Right lobe of liver (tissue), 6 donors: ENCODE measurements at places on chromosomes 12 and 14.
A peak's percentile ranks its signal among the peaks of the same experiment; 100 is the strongest.

DNA sequence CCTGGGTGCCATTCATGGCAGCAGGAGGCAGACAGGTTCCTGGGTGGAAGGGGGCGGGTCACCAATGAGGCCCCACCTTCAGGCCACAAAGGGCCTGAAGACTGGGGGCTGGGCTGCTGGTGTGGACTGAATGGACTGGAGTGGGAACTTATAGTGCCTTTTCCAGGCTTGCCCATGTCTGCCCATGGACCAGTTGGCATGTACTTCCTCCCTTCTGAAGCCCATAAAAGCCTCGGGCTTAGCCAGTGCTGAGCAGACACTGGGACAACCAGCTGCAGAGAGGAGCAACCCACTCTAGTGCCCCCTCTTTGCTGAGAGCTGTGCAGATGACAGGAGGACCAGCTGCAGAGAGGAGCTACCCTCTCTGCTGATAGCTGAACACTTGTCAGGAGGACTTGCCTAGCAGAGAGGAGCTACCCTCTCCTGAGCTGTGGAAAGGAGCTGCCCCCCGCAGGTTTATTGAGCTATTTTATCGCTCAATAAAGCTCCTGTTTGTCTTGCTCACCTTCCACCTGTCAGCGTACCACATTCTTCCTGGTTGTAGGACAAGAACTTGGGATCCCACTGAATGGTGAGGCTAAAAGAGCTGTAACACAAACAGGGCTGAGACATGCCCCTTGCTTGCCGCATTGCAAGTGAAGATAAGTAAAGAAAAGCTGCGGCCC is 34.0 kb downstream of the APAF1 start:
- no peak for DNase-seq

- DNase-seq: no peak
Measured at GRCh38 chr12:127628645-127629044, 638.3 kb upstream of the TMEM132C start.

- peak; percentile 71 for DNase-seq
Measured at GRCh38 chr12:52217223-52217622, 15.8 kb upstream of the KRT7 start.

DNA sequence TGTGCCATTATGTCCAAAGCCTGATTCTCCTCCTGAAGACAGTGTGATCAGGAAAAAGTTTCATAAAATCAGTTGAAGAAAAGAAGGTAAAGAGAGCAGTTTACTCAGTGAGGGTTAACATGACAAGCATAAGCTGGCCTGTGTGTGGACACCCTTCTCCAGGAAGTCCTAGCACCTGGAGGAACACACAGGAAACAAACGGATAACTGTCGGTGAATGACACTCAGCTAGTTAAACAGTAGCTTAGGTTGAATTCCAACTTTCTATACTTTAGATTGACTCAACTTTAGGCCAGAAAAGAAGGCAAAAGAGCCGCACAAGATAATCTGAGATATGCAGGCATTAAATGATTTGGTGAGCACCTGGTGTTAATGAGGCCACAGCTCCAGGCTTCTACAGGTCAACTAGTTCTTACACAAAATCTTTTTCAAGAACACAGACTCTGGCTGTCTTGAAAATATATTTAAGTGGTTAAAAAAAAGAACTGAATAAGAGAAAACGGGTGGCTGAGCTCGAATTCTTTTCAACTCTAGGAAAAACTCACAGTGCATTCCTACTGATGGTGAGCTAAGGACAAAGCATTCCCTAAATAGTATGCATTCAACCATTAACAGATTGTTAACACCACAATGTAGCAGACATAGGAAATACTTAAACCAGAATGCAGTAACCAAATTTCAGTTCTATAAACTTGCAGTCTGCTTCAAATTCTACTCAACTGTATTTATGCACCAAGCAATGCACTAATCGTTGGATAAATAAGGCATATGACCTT is 56.9 kb upstream of the TSPAN8 start:
- no peak for DNase-seq

- no peak for DNase-seq
Measured at GRCh38 chr14:36916668-36917067, 255.0 kb downstream of the PAX9 start.

DNA sequence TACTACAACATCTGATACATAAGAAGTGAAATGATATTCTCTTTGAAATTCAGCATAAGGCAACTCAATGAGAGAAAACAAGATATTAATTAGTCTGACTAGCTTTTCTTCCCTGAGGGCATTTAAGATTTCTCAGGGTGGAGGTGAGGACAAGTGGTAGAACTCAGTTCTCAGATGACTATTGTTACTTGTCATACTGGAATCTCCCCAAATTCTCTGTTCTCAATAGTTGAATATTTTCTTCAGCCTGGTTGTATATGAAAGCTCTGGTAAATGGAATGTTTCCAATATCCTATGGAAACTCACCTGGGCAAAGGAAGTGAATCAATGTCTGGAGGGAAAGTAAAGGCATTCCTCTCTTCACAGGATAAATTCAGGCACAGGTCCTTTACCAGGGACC is 18.2 kb upstream of the ITGA5 start:
- DNase-seq: no peak

GRCh38 chr12:6313326-6313940 is 3.0 kb downstream of the PLEKHG6 start:
- DNase-seq: no peak

DNA sequence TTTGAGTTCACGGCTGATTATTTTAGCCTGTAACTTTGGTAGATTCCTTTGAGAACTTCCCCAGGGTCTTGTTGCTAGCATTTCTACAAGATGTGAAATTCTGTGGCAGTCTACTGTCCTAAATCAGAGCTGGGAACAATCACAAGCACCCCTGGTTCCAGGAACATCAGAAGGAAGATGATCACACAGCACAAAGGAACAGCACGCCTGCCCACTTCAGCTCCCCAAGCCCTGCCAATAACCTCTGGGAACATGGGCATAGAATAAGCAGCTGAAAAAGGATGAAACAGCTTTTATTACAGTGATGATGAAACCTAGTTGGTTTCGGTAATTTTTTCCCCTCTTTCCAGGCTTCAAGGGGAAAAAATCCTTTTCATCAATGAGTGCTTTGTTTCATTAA is 12.3 kb downstream of the GPR19 start:
- no peak for DNase-seq

DNA sequence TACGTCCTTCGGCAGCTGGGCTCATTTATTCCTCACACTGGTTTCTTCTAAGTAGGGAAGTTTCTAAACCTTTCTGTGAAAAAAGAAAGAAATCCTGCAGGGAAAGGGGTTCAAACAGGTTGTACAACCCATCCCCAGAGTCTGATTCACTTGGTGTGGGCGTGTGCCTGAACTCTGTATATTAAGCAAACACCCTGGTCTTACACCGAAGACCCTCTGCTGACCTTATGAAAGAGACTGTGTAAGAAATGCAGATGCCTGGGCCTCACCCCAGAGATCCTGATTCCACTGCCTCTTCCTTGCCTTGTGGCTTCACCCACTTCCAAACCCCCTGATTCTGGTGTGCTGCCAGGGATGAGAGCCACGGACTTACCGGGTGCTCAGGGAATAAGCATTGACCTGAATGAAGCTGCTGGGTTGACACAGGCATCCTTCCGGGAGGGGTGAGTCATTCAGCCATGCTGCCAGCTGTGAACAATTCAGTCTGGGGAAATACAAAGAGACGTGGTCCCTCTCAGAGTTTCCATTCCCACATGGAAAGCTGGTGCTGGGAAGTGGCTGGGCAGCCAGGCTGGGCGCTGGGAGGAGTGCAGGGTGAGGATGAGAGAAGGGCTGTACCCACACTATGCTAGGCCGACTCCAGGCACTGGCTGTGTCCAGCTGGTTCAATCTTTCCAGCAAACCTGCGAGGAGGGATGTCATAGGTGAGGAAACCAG is 26.5 kb upstream of the ACTN1 start:
- no peak for DNase-seq

GRCh38 chr12:75184516-75184915 is 25.1 kb downstream of the KCNC2 start:
- no peak for DNase-seq

DNA sequence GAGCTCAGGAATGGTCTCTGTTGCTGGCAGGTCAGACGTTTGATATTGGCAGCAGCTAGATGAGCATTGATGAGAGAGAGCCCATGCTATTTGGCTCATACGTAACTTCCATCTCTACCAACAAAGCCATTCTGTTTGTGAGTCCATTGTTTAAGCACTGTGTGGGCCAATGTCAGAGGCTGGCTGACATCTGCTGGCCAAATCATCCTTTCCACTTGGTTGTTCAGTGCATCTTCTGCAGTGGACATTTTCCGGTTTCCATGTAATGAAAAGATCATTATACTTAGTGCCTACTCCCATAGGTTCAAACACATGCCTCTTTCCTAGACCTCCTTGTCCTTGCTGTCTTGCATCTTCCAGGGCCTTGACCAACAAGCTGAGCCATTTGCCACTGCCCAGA is 59.2 kb downstream of the IFT81 start:
- no peak for DNase-seq

- no peak for DNase-seq
Measured at GRCh38 chr12:122669397-122670070, 33.6 kb downstream of the HCAR2 start.

DNA sequence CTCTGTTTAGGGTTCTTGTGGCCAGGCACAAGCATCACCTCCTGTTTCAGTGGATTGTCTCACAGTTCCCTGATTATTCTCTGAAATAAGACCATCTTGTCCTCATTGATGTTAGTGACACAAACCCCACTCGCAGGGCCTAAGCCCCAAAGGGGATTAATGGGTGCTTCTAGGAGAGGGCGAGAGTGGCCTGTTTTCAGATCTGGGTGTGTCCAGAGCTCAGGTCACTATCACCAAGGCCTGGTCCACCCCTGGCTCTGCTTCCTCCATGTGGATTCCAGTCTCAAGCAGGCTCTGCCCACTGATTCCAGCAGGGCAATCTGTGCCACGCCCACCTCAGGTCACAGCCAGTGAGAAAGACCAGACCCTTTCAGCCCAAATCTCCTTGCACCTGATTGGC is 361.9 kb downstream of the ADGRD1 start:
- DNase-seq: no peak

- no peak for DNase-seq
Measured at GRCh38 chr12:87270919-87271318, 758.3 kb downstream of the C12orf50 start.

GRCh38 chr12:47852096-47852571 is 32.4 kb upstream of the HDAC7 start:
- DNase-seq: no peak

DNA sequence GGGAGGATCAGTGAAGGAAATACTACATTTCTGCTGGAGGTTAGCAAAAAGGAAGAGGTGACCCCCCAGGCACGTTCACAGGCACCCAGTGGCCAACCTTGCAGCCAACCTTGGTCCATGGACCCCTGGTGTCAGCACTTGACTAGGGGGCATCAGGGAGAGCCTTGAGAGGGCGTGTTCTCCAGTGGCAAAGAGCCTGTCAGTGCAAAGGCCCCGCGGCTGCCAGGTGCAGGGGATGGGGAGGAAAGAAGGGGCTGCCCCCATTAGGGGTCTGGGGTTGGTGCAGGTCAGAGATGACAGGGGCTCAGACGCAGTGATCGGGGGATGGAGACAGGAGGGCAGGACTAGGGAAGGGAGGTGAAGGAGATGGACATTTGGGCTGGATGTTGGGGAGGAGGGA is 22.7 kb upstream of the ULK1 start:
- DNase-seq: no peak

DNA sequence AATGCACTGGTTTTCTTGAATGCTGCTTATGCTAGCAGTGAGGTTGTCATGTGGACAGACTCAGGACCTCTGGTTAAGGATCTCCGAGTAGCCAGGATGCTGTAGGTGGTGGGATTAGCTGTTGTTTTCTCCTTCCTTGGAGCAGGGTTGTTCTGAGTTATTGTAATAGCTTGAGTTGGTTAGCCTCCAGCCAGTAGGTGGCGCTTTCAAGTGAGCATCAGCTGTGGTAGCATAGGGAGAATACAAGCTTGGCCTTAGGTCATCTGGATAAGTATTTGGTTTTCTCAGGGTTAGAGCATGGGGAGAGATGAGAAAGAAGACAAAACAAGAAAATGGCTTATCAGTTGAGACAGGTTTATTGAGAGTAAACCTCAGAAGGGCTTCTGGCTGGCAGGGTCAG is 299.7 kb upstream of the FBXO33 start:
- no peak for DNase-seq

GRCh38 chr12:118033902-118034301 is 17.4 kb downstream of the RFC5 start:
- DNase-seq: no peak

GRCh38 chr12:16880864-16881285 is 274.9 kb upstream of the LMO3 start:
- no peak for DNase-seq

DNA sequence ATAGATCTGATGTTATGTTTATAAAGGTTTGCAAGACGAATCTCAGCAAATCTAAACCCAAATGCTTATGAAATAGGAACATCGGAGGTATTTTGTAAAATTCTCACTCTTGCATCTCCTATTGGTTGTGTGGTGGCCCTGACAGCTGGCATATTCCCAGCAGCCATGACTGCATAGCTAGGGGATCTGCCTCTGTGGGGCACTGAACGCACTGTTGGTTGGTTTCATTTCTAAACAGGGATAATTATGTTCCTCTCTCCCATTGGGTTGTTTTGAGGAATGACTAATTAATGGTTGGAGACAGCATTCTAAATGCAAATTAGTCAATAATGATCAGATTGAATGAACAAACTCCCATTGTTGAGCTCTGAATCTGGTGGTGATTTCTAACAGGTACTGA is 2.7 kb upstream of the BEST3 start:
- no peak for DNase-seq

GRCh38 chr12:25904442-25904841 is 54.0 kb upstream of the RASSF8 start:
- DNase-seq: no peak

- DNase-seq: no peak
Measured at GRCh38 chr14:44081146-44081545, 425.9 kb downstream of the FSCB start.

DNA sequence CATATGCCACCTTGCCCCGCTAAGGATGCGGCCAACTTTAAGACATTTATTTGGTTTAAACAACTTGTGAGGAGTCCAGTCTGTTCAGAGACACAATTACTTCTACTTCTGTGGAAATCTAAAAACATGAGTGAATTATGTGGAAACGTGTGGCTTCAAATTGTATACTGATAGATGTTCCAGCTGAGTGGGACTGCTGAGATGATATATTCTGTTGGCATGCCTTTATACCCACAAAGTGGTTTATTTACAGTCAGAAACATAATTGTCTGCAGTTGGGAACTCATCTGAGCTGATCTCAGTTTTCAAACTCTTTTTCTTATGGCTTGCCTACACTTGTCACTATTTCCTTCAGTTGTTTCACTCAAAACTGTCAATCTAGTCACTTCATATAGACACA is 67.8 kb downstream of the FLRT2 start:
- DNase-seq: no peak

- DNase-seq: peak; percentile 18
Measured at GRCh38 chr12:70043490-70044138, 199.6 kb upstream of the CNOT2 start.
